CD4-positive, alpha-beta T cell treated with Interleukin-17A for 4 hours (primary cell): ENCODE measurements at places on chromosomes 6 and 20.
A peak's percentile ranks its signal among the peaks of the same experiment; 100 is the strongest.

DNA sequence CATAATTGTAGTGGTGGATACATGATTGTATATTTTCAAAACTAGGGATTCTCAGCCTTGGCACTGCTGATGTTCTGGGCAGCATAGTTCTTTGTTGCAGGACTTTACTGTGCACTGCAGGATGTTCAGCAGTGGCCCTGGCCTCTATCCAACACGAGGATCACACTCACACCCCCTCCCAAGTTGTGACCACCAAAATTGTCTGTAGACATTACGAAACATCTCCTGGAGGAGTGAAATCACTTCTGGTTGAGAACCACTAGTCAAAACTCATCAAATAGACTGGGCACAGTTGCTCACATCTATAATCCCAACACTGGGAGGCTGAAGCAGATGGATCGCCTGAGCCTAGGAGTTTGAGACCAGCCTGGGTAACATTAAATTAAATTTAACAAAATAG, 123.1 kb upstream of the CDYL start:
- no peak for DNase-seq

- no peak for DNase-seq
Measured at GRCh38 chr6:128493877-128494276, 26.5 kb downstream of the PTPRK start.

- no peak for DNase-seq
Measured at GRCh38 chr6:56292505-56293181, 45.3 kb upstream of the COL21A1 start.

DNA sequence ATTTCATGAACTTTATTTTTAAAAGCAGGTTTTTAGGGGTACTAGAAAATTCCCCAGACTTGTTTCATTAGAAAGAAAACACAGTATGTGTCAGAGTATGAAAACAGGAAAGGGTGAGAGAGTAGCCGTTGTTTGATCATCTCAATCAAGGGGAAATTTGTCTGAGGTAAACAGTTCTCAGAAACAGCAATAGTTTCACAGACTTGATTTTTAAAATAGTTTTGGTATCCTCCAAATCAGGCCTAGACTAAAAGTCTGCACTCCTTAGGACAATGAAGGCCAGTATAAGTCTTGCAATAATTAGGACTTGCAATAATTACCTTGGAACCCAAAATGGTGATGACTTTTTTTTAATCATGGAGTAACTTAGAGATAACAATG, 176.6 kb upstream of the TAB2 start:
- DNase-seq = no peak

DNA sequence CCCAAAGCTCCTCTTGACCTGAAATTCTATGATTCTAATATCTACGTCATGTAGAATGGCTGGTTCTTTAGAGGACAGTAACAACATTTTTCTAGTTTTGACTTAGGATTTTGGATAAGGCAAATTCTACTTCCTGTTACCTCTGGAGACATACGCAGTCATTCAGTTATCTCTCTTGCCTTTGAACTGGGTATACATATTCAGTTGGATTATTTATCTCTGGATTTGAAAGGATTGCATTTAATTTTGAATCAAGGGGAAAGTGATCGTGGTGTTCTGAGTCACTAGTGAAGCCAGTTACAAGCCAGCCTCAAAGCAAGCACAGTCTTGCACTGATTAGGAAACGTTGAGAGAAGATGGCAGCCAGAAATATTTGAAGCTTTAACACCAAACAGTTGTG, 35.3 kb upstream of the BCAS1 start:
- DNase-seq = no peak

GRCh38 chr20:33673114-33673409, 1.2 kb downstream of the NECAB3 start:
- no peak for DNase-seq

DNA sequence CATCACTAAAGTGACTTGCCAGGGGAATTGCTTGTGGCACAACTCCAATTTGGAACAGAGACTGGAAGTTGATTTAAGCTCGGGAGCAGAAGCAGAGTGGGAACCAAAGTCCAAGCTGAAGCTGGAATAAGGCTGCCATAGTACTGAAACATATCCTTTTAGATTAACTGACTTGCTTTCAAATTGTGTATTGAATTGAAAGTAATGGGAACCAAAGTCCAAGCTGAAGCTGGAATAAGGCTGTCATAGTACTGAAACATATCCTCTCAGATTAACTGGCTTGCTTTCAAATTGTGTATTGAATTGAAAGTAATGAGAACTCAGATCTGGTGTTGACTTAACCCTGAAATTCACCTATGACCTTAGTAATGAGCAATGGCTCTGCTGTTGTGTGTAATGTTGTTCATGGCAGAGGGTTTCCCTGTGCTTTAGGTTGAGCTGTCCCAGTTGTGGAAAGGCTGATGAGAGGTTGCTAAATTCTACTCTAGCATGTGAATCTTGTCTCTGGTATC, 40.2 kb downstream of the CENPW start:
- no peak for DNase-seq

DNA sequence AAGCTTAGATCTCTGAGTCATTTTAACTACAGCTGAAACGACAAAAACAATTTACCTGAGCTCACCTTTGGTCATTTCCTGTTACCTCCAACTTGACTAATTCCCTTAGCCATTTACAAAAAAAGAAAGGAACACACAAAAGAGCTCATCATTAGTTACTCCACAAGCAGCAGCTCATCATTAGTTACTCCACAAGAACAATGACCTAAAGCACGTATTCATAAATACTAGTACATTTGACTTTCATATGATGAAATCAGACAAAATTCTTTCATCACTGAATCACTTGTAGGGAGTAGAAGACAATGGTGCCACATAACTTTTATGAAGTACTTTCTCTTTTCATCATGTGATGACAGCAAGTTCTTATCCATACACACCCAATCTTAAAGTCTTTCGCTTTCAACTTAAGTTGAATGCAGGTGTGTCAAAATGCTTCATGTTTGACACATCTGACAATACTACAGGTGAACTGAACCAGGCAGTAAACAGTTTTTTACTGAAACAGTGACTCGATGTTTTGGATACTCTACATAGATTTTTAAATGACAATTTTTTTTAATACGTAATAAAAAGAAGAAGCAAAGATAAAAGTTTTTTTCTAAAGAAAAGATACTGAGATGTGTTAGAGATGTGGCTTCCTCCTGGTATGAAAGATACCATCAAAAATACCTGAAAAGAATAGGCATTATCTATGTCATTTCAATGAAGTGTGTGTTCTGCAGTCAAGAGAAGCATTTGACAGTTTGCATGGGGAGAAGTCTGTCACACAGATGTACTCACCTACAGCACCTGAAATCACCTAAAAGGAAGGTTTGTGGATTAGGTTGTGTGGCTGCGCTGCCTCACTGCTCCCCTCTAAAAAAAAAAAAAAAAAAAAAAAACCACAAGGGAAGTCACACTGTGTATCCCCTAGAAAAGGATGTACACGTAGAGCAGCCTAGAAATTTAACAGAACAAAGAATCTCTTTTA, 109.1 kb downstream of the PRDM1 start:
- DNase-seq = peak; percentile 39

- DNase-seq = no peak
Measured at GRCh38 chr6:156774863-156775405, 2.2 kb upstream of the ARID1B start.

DNA sequence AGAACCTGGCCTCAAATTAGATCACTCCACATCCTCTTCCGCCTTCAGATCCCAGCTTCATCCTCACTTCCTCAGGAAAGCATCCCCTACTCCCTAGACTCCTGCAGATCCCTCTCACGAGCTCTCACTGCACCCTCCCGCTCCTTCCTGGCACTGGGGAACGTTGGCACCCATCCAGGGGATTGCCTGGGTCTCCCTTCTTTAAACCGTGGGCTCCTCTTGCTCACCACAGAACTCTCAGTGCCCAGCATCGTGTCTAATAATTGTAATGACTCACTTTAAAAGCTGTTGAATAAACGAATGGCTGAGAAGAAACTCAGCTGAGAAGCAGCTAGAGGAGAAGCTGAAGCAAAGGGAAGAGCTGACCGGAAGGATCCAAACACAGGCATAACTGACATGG, 20.4 kb downstream of the ZC3H12D start:
- DNase-seq = no peak

DNA sequence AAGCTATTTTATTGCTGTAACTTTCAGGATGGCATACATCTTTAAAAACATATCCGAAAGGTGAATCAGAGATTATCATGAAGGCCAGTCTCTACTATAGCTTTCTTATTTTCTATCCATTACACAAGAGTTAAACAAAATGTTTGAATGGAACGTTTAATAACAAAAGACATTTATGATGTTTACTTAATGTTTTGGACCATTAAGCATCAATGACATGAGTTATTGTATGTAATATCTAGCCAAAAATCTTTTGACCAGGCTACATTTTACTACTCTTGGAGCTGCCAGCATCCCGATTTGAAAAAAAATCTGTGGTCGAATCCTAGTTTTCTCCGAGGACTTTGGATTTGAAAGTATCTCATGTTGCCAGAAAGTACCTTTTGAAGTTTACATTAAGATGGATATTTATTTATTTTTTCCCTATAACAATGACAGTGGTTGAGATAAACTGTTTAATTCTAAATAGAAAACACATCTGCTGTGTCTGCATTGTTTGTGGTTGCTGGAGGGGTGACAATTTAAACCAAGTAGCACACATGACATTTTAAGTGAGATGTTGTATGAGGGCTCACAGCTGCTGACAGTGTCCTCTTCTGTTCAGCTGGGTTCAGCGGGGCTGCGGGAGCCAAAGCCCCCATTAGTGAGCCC, 293.7 kb upstream of the TCF21 start:
- DNase-seq = no peak

GRCh38 chr6:20223141-20223540, 10.9 kb upstream of the MBOAT1 start:
- no peak for DNase-seq

- no peak for DNase-seq
Measured at GRCh38 chr6:680666-681340, 12.1 kb downstream of the EXOC2 start.
